Large intestine (tissue), 12 donors: ENCODE measurements at places on chromosomes 5 and 9. TPM values are rescaled to one million over a fixed set of nuclear protein-coding genes. Genes with fewer than 3 reads are reported as not detected.

TRPM6 gene
- 7.8 TPM for polyA plus RNA-seq

IFNB1 gene
- polyA plus RNA-seq: not detected

UBTD2 gene
- polyA plus RNA-seq: 43.6 TPM

ENTPD2 gene
- polyA plus RNA-seq: 9.9 TPM

SLC6A7 gene
- 5.7 TPM for polyA plus RNA-seq

GABRA1 gene
- polyA plus RNA-seq: 0.61 TPM

ZNF879 gene
- polyA plus RNA-seq: 3.8 TPM

MYOZ3 gene
- 3.0 TPM for polyA plus RNA-seq

IRX1 gene
- polyA plus RNA-seq: 0.03 TPM

DMRT2 gene
- polyA plus RNA-seq: not detected

SLC4A9 gene
- 0.22 TPM for polyA plus RNA-seq

SPINK7 gene
- polyA plus RNA-seq: 0.06 TPM

NME5 gene
- 2.8 TPM for polyA plus RNA-seq

NXNL2 gene
- polyA plus RNA-seq: 0.57 TPM

SLC45A2 gene
- polyA plus RNA-seq: 0.12 TPM
